ENCODE measurements at places on chromosomes 12 and 14.

GRCh38 chr12:130514149-130514551 lies 176.5 kb downstream of the PIWIL1 start:
- no peak for DNase-seq

DNA sequence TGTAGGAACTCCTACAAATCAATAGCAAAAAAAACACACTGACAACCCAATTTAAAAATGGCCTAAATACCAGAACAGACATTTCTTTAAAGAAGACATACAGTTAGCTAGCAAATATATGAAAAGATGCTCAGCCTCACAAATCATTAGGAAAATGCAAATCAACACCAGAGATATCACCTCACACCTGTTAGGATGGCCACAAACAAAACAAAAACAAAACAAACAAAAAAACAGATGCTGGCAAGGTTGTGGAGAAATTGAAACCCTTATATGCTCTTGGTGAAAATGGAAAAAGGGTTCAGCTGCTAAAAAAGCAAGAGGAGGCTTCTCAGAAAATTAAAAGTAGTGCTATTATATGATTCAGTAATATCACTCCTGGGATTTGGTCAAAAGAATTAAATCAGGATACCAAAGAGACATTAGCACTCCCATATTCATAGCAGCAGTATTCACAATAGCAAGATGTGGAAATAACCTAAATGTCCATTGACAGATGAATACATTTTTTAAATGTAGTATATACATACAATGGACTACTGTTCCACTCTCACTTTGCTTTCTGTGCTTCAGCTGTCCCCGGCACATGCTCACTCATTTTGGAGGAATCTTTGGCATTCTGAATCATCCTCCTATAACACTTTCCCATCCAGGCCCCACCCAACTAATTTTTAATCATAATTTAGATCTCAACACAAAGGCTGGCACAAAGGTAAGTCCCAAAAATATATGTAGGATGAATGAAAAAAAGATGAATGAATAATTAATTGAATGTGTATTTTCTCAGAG lies 99.1 kb downstream of the SYT1 start:
- peak; percentile 86 for DNase-seq

DNA sequence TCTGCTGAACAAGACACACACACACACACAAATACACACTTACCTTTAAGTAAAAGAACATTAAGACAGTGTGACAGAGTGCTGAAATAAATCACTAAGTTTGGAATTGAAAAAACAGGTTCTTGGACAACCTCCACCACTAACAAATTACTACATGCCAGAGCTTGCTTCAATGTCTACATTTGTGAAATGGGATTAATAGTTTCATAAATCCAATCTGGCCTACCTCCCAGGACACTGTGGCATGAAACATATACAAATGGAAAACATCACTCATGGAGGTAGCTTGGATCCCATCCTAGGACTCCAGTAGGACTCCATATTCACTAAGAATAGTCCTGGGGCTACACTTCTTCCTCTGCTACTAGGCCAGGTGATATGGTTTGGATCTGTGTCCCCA lies 8.2 kb upstream of the CCDC60 start:
- no peak for DNase-seq

DNA sequence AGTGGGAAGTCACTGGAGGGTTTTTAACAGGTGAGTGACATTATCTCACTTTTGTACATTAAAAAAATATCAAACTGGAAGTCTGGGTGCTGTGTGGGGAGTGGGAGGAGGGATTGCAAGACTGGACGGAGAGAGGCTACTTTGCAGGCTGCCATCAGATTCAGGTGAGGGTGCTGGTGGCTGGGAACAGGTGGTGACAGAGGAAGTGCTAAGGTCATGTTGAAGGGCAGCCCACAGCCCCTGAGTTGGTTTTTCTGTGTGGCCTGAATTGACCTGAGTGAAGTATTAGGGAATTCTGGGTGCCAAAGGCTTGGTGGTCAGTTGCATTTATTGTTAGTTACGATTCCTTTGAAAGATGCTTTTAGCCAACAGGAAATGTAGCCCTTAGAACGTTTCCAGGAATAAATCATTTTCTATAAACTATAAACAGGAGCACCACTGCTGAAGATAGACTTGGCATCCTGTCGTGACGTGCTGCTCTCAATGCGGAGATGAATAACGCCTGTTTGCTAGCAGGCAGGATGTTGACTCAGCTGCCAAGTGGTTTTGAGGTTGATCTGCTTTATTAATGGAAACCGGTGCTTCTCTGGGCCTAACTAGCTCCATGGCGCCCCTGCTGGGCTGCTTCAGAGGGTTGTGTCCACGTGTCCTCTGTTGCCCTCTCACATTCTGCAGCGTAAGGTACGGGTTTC lies 707.5 kb upstream of the TMEM132C start:
- peak; percentile 98 for DNase-seq

GRCh38 chr12:13343375-13343774 lies 146.8 kb downstream of the EMP1 start:
- DNase-seq: peak; percentile 37

- DNase-seq: no peak
Observed at GRCh38 chr12:57234571-57235016, 5.1 kb downstream of the SHMT2 start.

DNA sequence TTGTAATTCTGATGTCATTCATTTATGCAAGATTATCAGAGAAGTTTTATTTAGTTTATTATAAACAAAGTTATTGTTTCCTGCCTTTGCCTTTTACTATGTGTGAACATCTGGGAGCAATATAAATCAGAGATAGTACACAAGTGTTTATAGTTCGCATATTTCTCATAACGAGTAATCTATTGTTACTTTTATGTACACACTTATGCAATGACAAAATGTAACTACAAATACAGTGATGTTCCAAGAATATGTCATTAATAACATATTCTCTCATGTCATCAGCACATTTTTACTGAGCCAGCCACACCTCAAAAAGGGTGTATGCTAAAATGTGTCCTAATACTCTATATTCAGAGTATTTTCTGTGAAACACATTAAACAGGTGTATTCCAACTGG lies 243.2 kb downstream of the ALX1 start:
- DNase-seq: peak; percentile 3

DNA sequence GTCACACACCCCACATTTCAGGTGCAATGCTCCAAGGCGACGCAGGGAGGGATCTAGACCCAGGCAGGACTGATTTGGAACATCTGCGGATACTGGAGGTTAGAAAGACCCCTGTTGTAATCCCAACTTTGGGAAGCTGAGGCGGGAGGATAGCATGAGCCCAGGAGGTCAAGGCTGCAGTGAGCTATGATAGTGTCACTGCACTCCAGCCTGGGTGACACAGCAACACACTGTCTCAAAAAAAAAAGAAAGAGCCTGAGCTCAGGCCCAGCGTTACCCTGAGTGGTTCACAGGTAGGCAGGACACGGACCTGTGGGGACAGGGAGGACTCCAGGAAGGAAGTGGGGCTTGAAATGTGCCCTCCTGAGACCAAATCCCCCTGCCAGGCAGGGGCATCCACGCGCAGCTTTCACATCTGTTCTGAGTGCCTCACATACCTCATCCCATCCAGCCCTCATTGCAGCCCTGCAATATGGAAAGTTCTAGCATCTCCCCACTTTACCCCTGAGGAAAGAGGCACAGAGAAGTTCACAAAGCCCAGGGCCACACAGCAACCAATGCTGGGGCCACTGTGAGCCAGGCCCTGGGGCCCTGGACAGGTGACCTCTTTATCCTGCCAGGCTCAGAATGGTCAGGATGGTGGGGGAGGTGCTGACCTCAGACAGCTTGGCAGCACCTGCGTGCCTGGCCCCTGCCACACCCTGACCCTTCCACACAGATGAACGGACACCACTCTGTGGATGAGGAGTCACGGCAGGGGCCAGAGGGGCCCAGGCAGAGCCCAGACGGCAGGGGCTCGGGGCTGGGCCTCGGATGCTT lies 34.1 kb downstream of the CCDC85C start:
- no peak for DNase-seq

DNA sequence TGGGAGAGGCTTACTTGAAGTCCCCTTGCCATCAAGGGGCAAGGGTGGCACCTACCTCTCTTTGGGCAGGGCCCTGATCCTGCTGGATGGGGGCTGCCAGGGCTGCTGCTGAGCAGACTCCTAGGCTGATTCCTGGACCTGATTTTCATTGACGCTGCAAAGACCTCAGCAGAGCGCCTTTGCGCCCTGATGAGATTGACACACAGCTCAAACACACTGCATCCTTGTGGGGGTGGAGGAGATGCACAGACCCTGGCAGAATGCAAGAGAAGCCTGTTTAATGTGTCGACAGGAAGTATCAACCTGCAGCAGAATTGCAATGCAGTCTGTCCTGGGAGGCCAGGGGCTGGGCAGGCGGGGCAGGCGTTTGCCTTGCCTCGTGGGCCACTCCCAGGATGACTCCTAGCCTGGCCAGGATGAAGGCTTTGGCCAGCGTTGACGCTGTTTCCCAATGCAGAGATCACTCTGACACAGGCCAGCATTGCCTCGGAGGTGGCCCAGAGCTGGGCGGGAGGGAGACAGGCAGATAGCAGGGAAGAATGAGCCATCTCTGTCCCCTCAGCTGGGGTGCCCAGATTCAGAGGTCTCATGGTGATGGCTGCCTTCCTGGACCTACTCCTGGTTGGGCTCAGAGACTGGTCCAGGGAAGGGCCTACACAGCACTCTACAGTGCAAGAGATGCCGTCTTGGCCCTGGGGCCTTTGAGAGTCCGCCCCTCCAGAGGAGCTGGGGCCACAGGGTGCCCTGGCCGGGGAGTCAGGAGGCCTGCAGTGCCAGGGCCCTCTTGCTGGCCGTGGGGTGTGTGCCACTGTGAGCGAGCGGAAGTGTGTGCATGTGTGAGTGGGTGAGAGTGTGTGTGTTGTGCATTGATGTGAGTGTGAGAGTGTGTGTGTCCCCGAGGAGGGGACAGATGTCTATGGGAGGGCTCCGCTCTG lies 108.3 kb downstream of the KIF26A start:
- no peak for DNase-seq

GRCh38 chr12:63086149-63086915 lies 64.7 kb downstream of the AVPR1A start:
- no peak for DNase-seq

DNA sequence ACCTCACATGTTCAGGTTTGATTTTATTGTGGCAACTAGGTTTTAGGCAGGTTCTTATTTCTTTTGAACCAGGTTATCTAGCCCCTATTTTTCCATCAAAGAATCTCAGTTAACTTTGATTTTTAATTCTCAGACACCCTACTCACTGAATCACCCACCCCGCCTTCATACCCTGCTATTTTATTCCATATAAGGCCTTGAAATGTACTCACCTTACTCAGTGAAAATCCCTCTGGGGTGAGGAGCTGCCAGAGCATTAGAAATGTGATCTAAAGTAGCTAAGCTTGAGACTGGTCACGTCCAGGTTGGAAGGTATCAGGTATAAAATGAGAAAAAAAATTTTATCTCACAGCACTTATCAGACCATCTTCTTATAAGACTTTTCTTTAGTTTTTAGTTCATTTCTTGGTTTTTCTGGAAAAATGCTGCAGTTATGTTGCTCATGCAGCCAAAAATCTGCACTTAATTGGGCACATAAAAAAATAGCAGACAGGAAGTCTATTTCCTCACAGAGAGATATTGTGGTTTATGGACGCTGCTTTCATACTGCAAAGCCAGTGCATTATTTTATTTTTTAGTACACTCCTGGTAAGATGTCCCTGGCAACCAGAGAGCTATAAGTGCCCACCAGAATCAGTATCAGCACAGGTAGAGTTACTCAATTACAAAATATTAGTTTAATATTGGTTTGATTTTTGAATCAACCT lies 101.5 kb upstream of the CCDC91 start:
- DNase-seq: no peak

DNA sequence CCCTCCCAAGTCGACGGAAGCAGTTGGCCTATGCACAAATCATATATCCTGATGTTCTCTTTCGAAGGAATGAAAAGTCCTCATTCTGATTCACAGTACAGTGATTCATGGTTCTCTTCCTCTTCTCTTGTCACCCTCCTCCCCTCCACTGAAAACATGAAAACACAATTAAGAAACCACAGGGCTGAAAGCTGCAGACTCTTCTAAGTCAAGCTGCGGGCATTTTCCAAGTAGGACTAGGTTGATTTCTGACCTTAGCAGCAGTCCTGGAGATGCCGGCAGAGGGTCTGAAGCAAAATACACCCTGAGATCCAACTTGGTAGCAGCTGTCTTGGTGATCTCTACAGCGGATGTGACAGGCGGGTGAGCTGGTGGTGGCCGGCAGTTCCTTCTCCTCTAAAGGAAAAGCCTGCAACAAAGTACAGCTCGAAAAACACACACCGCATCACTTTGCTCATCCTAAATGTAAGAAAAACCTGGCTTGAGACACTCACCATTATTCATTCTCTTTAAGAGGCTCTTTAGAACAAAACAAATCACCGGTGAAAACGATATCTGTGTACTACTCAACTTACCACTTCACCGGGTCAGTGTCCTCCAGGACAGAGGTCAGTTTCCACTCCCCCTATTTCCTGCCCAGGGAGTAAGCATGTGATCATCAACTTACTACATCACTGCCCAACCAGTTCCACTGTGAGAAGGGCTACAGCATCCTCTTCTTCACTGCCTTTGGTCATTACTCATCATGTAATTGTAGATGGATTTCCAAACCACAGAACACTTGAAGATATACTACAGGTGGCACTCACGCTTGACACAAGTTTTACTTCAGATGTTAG lies 6.0 kb downstream of the TMCC3 start:
- DNase-seq: peak; percentile 97

DNA sequence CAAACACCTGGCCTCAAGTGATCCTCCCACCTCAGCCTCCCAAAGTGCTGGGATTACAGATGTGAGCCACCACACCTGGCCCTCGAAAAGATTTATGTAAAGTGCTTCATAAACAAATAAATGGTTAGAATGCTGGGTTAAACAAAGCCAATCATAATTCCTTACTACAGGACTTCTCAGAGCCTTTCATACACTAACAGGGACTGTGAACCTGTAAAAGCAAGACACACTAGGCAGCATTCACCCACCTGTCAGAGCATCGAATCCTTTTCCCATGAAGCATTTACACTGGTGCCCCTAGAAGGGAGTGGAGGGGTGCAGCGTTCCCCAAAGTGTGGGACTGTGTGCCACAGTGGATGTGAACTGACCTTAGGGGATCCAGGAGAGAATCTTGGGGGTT lies 29.5 kb downstream of the TRPV4 start:
- no peak for DNase-seq

DNA sequence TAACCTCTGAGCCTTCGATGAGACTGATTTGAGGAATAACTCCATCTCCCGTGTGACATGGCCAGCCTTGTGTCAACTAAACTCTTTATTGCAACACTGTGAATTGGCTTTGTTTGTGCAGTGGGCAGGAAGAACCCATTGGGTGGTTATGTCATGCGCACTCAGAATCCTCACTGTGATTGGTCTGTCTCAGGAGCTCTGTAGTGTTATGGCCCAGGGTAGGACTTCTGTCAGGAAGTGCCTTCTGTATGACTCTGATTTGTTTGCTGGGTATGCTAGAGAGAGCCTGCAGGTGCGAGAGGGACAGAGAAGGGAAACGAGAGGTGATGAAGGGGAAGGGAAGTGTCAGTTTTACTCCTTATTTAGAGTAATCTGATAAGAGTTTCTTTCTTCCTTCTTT lies 71.5 kb upstream of the DCD start:
- no peak for DNase-seq

- peak; percentile 48 for DNase-seq
Observed at GRCh38 chr12:92408072-92408900, 262.6 kb upstream of the BTG1 start.

- no peak for DNase-seq
Observed at GRCh38 chr12:56768424-56768823, 5.3 kb downstream of the HSD17B6 start.

All from ELR (cell line).